ENCODE measurements at places on chromosomes 16 and 17.

DNA sequence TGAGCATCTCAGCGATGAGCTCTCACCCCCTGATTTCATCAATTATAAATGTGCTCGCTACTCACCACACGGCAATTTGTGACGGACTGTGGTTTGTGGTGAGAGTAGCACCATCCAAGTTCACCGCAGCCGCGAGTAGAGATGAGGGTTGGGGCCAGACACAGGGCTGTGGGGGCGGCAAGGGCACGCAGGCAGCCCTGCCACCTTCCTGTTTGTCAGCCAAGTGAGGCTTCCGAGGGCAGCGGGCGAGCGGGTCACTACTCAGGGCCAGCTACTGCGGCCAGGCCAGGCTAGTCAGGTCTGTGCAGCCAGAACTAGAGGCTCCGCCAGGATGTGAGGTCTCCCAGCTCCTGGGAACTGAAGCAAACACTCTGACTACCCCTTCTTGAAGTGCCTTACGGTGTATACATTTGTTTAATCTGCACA, 39.6 kb upstream of the MEOX1 start:
- DNase-seq, result no peak

GRCh38 chr17:39995438-39995837, 14.8 kb downstream of the PSMD3 start:
- no peak for DNase-seq

DNA sequence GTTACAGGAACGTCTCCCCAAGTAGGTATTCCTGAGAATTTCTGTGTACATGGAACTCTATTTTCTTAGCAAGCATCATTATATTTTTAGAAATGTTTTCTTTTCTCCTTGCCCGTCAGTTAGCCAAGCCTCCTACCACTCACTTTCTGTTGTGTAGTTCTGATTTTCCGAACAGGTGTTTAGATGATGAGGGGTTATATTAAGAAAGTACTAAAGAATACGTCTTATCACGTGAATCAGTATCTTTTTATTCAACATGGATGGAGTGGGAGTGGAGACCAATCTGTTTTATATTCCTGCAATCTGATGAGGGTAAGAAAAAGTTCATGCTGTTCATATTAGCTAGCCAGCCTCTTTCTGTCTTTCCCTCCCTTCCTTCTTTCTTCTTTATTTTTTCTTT, 29.4 kb downstream of the MSI2 start:
- DNase-seq, result no peak

GRCh38 chr17:9790889-9791876, at the start of gene DHRS7C:
Gene DHRS7C (minus strand): TSS chr17:9791592. CDS start chr17:9791284, 308 bp downstream.
- no peak for DNase-seq

- no peak for DNase-seq
Observed at GRCh38 chr16:6483469-6484033, 849.1 kb upstream of the RBFOX1 start.

DNA sequence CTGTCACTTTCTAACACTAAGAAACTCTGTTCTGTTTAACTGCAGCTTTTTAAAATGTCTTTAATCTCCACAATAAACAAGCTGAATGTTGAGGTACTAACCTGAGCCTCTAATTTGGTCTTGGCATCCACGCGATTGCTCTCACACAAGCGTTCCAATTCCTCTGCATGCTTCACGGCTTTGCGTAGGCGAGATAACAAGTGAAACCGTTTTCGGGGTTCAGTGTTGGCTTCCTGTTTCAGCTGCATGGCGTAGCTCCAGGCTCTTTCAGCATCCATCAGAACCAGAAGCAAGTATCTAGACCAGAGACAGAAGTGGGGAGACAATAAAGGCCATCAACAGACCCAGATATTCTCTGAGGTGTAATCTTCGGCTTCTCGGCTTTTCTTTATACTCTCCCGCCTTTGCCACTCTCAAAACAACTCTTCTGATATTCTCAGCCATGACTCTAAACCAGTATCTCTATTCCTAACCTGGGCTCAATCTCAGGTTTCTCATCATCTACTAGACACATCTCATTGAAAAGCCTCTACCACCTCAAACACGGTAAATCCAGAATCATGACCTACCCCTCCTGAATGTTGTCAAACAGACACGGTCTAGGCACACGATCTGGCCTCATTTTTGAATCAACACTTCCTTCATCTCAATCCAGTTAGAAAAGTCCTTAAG, 8.3 kb downstream of the SRP68 start:
- DNase-seq, result no peak

- no peak for DNase-seq
Observed at GRCh38 chr17:56119191-56119590, 34.1 kb upstream of the ANKFN1 start.

GRCh38 chr16:20931066-20931600, 30.6 kb downstream of the LYRM1 start:
- no peak for DNase-seq

- no peak for DNase-seq
Observed at GRCh38 chr17:49881054-49881402, 33.2 kb upstream of the TAC4 start.

GRCh38 chr16:66416136-66416535, 11.0 kb upstream of the BEAN1 start:
- no peak for DNase-seq

DNA sequence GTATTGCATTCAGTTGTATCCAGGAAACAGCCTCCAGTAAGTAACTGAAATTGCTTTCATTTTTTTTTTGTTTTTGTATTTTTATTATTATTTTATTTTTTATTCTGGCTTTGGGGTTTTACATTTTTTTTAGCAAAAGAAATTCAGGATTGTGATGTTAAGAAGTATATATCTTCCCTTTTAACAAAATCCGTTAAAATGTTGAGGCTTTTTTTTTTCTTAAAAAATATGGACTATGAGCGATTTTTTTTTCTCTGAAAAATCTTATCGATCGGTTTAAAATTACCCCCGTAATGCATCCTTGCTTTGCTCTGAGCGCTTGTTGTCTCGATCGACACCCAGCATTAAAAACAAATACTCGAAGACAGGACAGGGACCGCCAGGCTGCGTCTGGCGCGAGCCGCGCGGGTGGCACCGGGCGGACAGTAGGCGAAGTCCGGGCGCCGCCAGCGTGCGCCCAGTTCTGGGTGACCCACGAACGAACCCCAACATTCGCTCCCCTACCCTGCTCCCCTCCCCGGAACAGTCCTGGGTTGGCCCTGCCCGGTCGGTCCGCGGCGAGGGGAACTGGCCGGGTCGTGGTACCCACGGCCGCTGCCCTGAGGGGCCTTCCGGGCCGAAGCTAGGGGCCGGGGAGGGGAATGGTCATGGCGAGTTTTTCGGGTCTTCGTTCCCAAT, 482 bp downstream of the BAHCC1 start:
- DNase-seq, result no peak

DNA sequence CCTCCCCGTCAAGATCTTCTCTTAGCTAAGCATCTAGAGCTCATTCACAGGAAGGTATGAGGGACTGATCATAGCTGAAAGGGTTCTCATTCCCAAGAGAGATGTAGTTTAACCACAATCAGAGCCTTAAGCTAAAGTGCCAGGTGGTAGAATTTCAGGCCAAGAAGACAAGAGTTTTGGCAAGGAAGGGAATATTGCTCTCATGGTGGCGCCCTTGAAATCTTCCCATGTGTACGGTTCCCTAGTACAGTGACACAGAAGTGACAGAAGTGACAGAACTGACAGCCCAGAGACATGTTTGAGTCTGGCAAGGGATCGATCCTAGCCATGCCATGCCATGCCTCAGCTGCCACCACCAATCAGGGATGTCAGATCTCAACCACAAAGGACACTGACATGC, 2.5 kb downstream of the GRIN2C start:
- no peak for DNase-seq

- DNase-seq, result no peak
Observed at GRCh38 chr17:37710344-37710886, 34.4 kb downstream of the HNF1B start.

DNA sequence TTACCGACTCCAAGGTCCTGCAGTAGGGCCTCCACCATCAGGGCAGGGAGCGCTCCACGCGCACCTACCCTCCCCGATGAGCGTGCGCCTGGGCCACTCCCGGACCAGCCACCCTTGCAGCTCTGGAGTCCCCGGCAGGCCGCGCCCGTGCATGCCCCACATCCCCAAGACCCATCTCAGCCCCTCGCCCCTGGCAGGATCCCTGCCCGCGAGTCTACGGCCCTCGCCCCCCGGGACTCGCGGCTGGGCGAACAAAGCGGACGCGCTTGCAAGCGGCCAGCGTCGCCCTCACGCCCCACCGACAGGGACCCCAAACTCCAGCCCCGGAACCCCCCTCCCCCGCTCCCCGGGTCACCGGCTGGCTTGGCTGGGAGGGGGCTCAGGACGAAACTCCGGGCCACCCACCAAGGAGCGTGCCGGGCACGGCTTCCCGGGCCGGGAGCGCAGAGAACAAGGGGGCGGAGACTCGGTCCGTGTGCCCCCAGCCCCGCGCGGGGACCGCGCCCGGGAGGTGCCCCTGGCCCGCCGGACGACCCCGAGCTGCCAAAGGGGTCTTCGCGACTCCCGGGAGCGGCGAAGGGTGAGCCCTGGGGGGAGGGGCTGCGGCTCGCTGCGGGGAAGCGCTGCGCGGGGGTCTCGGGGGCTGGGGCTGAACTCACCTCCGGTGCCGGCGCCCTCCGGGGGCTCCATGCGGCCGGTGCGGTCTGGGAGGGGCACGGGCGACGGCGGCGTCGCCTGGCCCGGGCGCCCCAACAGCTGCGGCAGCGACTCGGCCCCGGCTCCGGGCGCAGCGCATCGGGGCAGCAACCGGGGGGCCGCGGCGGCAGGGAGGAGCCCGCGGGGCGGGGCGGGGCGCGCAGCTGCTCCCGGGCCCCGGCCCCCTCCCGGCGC, at the start of gene DBNDD1:
Gene DBNDD1 (minus strand): TSS at position 805 of the 891 bp plus-strand sequence. CDS start 115 bp downstream, at position 690.
- DNase-seq, result no peak

DNA sequence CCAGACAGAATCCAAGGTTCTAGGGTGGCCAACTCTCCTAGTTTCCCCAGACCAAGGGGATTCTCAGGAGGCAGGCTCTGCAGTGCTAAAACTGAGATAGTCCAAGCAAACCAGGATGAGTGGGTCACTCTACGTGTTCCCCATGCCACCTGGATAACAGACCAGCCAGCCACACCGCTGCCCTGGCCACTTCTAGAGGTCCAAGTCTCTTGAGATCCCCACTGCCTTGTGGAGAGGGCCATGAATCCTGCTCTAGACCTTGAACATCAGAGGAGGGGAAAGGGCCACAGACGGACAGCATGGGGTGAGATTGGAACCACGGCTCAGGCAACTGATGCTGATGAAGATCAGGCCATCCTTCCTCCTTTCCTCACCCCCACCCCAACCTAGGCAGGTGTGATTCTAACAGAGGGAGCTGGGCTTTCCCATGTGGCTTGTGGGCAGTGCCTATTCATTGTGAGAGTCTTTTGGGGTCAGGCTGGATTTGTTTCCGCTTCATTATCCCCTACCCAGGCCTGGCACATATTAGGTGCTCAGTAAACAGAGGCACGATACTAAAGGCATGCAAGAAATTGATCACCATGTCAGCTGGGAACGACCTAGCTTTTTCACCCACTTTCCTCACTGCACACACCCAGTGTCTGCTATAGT, 16.8 kb upstream of the TVP23A start:
- no peak for DNase-seq

DNA sequence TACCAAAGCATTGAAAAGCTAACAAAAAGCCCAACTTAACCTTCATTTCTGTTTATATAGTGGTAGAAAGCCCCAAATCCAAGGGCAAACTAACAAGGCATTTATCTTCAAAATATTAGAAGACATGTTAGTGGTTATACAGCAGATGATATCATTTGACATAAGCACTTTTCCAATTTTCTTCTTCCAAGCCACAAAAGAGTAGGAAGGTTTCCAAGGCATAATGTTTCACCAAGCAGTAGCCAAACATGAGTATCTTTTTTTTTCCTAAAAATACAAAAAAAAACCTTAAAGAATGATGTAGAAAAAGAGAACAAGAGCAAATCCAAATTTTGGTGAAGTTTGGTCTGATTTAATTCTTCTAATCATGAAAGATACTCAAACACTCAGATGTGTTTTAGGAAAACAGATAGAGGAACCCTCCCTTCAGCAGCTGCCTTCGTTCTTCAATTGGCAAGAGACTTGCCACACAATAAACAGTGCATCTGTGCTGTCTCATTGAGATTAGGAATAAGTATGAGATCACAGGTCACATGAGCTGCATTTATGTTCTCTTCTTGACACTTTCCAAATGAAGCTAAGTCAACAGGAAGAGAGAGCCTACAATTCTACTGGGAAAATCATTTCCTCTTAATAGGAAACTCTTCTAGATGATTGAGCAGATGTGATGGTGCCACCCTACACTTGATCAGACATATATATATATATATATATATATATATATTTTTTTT, 106.7 kb downstream of the TTC19 start:
- DNase-seq, result no peak

DNA sequence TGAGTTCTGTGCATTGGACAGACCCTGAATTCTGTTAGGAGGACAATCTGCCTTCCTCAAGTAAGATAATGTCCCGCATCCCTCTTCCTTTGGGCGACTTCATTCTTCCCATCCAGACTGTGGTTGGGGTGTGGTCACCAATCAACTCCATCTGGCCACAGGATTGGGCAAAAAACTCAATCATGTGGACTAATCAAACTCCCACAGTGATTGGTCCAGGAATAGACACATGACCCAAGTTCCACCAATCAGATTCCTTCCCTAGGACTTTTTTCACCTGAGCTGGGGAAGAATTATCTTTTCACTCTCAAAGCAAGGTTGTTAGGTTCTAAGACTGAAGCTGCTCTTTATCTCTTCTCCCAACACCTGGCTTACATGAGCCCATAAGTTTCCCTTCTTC, 13.2 kb upstream of the NKD1 start:
- DNase-seq, result no peak

DNA sequence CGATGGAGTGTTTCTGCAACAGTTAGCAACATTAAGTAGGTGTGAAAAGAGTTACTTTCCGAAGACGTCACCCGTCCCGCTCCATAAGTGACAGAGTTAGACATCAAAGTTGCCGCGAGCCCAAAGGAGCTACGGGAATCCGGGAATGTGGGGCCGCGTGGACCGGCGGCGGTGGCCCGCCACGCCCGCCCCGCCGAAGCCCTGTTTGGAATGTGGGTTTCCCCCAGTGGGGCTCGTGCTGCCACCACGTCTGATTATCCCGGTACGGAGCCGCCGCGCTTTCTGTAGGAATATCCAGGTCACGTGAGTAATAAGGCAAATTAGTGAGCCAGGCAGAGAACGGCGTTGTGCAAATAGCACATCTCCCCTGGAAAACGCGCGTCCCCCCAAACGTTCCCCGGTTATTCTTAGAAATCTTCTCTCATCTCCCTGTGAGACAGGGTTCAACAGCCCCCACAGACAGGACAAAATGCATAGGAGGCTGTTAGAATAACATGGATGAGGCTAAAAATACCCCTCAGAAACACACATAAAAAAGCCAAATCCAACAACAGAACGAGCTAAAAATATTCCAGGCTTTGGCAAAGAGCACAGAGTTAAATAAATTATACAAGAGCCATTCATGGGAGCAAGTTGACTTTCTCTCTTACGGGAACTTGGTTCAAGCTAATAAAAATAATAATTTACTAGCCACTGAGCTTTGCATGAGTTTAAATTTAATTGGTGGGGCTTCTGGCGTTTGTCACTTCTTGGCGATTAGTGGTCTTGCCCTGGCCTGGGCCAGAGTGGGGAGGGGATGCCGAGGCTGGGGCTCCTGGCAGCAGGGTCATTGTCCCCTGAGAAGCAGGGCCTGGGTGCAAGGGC, 8.6 kb downstream of the BAHCC1 start:
- DNase-seq, result no peak

- DNase-seq, result no peak
Observed at GRCh38 chr16:78396046-78396445, 296.6 kb downstream of the WWOX start.

Measured in stimulated activated CD4-positive, alpha-beta T cell treated with anti-CD3 and anti-CD28 coated beads, Interleukin-15, amount 100 ng/mL, for 1 hour (primary cell).